Stimulated activated CD4-positive, alpha-beta T cell treated with anti-CD3 and anti-CD28 coated beads, Interleukin-2, amount 100 ng/mL, for 4 hours (primary cell): ENCODE measurements at places on chromosomes 7 and 10.
A peak's percentile ranks its signal among the peaks of the same experiment; 100 is the strongest.

GRCh38 chr10:84478151-84478550, 149.8 kb downstream of the CCSER2 start:
- DNase-seq: no peak

- no peak for DNase-seq
These were observed 133.3 kb upstream of the KIF5B start for GRCh38 chr10:32189400-32190084.

- no peak for DNase-seq
These were observed 107.9 kb downstream of the POU6F2 start for GRCh38 chr7:39085590-39086049.

GRCh38 chr10:86400705-86401587, 34.4 kb upstream of the GRID1 start:
- peak; percentile 80 for DNase-seq
